ENCODE measurements at places on chromosomes 5 and 9.

GRCh38 chr9:37503736-37504135 is 18.0 kb downstream of the POLR1E start:
- DNase-seq = no peak

- DNase-seq = no peak
Measured at GRCh38 chr5:98414938-98415337, 358.5 kb upstream of the RGMB start.

DNA sequence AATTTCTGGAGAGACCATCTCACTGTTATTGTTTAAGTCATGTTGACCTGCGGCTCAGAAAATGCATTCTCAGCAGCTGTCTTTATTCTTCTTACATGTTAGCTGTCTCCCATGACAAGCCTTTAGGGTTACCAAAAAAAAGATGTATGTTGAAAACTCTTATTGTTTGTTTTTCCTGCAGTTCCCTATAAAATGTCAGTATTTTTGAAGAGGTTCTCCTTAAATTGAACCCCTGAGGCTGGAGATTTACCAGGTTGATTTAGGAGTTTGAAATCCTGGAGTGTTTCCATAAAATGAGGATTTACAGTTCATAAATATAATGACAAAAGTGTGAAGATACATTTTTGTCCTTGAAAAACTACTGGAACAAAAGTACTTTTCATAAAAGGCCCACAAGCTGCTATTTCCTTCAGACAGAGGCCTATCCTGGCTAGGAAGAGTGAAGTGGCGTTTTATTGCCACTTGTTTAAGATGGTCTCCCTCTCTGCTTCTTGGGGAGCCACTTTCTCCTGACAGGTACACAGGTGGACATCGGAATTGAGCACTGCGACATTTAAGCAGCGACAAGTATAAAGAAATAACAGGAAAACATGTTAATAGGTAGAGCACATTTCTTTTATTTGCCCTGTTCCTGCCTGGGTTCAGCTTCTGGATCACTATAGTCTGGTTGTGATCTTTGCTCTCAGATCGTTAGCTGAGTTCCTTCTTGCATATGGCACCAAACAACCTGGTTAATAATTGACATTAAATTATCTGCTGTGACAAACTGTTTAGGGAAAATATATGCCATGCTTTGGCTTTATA is 344.8 kb upstream of the RPS23 start:
- no peak for DNase-seq

- no peak for DNase-seq
Measured at GRCh38 chr9:33919276-33919897, 102.4 kb downstream of the UBE2R2 start.

GRCh38 chr5:178940569-178941360 is at the start of gene ZNF454:
TSS of gene ZNF454 (plus strand) at chr5:178941198. CDS start at chr5:178942792, 1,594 bp downstream.
- peak; percentile 29 for DNase-seq

DNA sequence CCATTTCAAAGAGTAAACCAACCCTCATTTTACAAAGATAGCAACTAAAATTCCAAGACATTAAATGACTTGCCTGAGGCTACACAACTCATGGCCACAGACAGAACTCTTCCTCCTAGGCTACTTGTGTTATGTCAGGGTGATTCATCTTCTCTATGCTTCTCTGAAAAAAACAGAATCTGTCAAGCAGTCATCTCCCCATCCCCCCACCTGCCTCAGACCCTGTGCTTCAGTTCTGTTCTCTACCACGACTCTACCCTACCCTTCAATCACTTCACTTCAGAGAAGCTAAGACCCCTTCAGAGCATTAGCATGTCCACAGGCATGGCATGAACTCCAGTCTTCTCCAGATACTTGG is 277.7 kb upstream of the PTGER4 start:
- no peak for DNase-seq

DNA sequence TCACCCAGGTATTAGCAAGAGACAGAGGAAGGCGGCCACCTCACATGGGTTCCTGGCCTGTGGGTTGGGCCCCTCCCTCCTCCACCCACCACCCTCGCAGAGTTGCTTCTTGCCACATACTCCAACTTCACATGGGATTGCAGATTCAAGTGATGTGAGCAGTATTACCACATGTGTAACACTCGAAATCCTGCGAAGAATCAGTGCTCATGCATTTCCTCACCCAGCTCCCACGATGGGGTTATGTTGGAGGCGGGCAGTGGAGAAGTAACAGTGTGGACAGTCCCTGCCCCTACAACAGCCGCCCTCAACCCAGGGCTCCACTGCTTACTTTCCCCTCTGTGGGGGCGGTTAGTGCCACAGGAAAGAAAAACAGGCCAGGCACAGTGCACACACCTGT is 3.9 kb upstream of the FBP1 start:
- no peak for DNase-seq

GRCh38 chr9:19934301-19934871 is 145.5 kb upstream of the SLC24A2 start:
- DNase-seq = peak; percentile 50

GRCh38 chr5:67104859-67105258 is 91.7 kb downstream of the CD180 start:
- DNase-seq = no peak
